ENCODE measurements at places on chromosomes 3 and 15.

GRCh38 chr3:40615918-40616819 lies 91.4 kb downstream of the ZNF621 start:
- DNase-seq = no peak

- peak; percentile 79 for DNase-seq
These were observed 17.8 kb upstream of the ERICH6 start for GRCh38 chr3:150721285-150722130.

DNA sequence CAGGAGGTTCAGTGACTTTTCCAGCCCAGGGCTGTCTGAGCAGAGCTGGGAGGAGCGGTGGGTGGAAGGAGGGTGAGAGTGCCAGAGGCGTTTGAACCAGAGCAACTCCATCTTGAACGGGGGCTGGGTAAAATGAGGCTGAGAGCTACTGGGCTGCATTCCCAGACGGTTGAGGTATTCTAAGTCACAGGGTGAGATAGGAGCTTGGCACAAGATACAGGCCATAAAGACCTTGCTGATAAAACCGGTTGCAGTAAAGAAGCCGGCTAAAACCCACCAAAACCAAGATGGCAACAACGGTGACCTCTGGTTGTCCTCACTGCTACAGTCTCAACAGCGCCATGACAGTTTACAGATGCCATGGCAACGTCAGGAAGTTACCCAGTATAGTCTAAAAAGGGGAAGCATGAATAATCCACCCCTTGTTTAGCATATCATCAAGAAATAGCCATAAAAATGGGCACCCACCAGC lies 60.2 kb downstream of the ABTB1 start:
- no peak for DNase-seq

DNA sequence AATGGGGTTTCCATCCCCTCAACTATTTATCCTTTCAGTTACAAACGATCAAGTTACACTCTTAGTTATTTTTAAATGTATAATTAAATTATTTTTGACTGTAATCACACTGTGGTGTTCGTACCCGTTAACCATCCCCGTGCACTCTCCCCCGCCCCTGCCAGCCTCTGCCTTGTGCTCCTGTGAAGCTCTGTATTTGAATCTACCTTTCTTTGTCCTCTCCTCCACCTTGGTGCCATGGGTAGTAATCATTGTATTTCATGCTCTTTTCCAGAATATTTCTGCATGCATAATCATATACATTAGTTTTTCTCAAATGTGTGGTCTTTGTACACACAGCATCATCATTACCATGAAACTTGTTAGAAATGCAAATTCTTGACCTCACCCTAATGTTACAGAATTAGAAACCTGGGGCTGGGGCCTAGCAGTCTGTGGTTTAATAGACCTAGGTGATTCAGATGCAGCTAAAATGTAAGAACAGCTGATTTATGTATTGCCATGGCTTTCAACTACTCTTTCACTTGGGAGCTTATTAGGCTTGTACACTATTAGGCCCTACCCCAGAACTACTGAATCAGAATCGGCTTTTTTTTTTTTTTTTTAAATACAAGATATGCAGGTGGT lies 91.5 kb downstream of the STT3B start:
- no peak for DNase-seq

DNA sequence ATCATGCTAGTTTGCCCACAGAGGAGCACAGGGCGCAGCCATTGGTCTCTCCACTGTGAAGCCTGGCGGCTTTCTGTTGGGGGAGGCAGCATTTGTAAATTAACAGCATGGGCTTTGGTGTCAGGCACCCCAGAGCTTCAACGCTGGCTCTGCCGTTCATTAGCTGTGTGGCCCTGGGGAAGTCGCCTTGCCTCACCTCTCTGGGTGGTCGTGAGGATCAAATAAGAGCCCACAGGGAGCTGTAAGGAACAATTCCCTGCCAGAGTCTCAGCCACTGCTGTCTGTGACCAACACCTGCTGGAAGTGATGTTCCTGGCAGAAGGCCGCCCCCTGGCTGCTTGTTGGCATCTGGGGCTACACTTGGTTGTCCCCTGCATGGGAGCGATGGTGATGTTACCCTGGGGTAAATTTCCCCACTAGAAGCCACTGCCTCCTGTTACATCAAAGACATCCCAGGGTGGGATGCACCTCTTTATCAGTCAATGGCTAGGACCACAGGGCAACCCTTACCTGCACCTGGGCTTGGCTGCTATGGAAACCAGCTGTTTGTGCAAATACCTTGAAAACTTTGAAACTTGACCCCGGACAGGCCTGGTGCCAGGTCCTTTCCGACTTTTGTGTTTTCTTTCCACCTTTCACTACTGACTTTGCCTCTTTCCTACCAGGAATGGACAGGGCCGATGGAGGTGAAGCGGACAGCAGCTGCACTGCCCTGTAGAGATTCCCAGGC lies 36.9 kb downstream of the DNASE1L3 start:
- peak; percentile 30 for DNase-seq

DNA sequence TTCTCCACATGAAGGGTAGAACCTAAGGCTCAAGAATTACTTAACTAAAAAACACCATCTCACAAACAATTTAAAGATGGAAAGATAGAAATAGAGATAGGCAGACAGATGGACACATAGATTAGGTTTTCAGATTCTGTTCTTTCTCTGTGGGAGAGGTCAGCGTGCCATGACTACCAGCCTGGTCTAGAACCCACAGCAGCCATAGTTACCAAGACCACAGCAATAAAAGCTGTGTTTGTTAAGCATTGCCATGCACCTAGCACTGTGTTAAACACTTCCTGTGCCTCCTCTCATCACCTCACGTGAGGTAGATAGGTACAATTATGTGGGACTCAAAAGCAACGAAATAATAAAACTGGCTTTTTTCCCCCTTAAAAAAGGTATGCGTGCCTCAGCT lies 83.1 kb upstream of the TSEN2 start:
- DNase-seq = no peak

GRCh38 chr15:90906181-90906849 lies 3.2 kb downstream of the MAN2A2 start:
- no peak for DNase-seq

DNA sequence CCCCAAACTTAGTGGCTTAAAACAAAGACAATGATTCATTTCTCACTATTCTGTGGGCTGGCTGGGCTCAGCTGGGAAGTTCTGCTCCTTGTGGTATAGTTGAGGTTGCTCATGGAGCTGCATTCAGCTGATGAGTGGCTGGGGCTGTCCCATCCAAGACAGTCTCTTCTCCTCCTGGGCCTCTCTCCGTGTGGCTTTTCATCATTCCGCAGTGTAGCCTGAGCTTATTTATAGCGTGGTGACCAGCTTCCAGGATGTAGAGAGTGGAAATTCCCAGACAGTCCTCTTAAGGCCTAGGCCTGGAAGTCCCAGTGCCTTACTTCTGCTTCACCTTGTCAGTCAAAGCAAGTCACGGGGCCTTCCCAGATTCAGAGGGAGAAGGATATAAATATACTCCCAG lies 136.7 kb upstream of the DAZL start:
- peak; percentile 20 for DNase-seq

GRCh38 chr3:123112232-123112631 lies 45.4 kb downstream of the PDIA5 start:
- no peak for DNase-seq

- DNase-seq = no peak
These were observed 66.2 kb downstream of the SCN11A start for GRCh38 chr3:38985581-38985980.

DNA sequence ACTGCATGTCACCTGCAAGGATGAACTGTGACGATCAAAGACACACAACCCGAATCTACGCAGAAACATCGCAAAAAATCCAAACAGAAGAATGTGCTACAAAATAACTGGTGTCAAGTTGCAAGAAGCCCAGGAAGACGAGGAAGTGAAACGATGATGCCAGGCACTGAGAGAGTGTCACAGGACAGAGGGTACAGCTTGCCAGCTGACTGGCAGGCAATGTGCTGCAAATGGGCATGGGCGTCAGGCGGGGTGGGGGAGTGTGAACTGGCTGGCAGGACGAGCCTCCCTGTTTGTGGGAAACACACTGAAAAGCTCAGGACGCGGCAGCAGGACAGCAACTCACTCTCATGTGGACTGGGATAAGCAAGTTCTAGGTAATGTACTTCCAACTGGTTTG lies 28.9 kb upstream of the OCA2 start:
- DNase-seq = no peak

DNA sequence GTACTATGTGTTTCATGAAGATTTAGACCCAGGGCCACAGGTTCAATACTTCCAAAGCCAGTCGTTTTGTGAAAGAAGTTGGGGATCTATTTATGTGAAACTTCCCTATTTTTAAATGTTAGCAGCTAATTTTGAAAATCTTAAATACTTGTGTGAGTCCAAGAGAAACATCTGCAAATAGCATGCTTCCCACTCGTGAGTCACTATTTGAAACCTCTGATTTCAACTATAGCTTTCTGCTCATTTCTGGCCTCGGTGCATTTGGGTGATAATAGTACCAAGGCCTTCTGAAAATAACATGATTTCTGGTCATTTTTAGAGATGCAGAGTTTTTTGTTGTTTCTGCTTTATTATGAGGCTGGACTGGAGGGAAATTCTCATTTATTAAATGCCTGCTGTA lies 110.0 kb downstream of the OPA1 start:
- peak; percentile 6 for DNase-seq

- peak; percentile 33 for DNase-seq
These were observed 183.6 kb downstream of the PEX5L start for GRCh38 chr3:179853176-179853575.

- no peak for DNase-seq
These were observed 399.3 kb upstream of the RGMA start for GRCh38 chr15:93488296-93488713.

GRCh38 chr3:104190681-104191080 lies 1176.0 kb upstream of the ALCAM start:
- DNase-seq = no peak

- no peak for DNase-seq
These were observed 681 bp upstream of the IL17RE start for GRCh38 chr3:9901967-9902366.

GRCh38 chr3:46135475-46135874 lies 72.6 kb downstream of the CCR1 start:
- DNase-seq = no peak

- DNase-seq = no peak
These were observed 66.7 kb downstream of the LARS2 start for GRCh38 chr3:45455040-45455439.

DNA sequence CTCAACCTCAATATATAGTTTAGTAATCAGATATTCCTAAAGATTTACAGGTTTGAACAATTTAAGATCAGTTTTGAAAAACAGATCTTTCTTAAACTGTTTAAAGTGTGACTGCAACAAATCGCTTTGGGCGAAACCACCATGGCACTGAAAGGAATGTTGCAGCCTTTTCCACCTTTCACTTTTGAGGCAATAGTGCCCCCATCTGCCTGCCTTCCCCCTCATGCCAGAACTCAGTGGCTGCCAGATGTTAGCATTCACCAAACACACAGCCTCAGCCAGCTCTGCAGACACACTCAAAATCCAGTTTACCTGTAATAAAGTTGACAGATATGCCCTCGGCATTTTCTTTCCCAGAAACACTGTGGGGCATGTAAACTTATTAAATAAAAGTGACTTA lies 3.3 kb downstream of the LYSMD4 start:
- peak; percentile 68 for DNase-seq

- no peak for DNase-seq
These were observed 20.4 kb downstream of the SPTSSB start for GRCh38 chr3:161350916-161351315.

DNA sequence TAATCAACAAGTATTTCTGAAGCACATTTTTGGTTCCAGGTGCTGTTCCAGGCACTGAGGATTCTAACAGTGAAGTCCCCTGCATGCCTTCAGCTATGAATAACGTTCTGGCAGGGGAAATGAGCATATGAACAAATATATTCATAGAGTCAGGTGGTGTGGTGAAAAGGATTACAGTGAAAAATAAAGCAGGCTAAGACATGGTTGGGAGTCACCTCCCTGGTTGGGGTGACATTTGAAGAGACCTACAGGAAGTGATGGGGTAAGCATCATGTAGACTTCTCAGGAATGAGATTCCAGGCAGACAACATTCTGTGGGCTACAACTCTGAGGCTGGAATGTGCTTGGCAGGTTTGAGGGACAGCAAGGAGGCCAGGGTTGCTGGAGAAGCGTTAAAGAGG lies 15.0 kb downstream of the FRMD4B start:
- no peak for DNase-seq

GRCh38 chr15:55694652-55695150 lies 48.3 kb downstream of the PRTG start:
- DNase-seq = no peak

GRCh38 chr3:42210726-42211125 lies 55.3 kb downstream of the CCK start:
- DNase-seq = no peak

DNA sequence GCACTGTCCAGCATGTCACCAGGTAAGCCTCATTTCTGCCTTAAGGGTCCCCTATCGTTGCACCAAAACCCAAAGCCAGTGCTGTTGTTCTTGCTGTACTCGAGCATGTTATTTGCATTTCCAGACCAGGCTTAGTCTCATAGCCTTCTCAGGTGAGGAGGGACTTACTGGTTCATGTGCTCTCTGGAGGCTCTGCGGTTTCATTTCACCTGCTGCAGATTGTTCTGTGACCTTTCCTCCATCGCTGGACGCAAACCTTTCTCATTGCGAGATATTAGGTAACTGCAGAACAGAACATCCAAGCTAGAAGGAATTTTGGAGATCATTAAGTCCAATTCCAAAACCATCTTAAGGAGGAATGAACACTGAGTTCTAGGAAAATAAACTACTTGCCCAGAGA lies 187.3 kb upstream of the BCL6 start:
- DNase-seq = no peak

GRCh38 chr15:71825021-71825730 lies 14.8 kb downstream of the NR2E3 start:
- DNase-seq = no peak

GRCh38 chr3:196640297-196641018 lies 964 bp downstream of the NRROS start:
- no peak for DNase-seq

DNA sequence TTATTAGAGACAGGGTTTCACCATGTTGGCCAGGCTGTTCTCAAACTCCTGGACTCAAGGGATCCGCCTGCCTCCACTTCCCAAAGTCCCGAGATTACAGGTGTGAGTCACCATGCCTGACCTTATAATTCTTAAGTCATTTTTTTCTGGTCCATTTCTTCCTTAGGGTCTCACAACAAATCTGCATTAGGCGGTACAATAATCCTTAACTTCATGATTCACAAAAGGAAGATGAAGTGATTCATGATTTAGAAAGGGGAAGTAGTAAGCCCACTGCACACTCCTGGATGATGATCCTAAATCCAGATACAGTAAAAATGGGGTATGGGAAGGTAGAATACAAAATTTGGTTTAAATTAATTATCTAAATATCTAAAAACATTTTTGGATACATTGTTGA lies 45.0 kb upstream of the TKT start:
- DNase-seq = no peak

DNA sequence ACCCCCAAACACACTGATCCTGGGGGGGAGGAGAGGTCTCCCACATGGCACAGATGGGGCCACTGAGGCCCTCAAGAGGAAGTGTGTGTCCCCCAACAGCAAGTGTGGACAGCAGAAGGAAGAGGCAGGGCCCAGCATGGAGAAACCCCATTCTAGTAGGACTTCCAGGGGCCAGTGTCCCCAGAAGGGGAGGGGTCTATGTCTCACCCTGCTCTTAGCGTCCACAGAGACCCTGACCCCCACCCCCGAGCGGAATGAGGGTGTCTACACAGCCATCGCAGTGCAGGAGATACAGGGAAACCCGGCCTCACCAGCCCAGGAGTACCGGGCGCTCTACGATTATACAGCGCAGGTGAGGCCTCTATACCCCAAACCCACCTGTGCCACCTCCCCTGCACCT lies 35.3 kb downstream of the TSPAN3 start:
- no peak for DNase-seq

GRCh38 chr3:150216866-150217600 lies 191.1 kb upstream of the TSC22D2 start:
- no peak for DNase-seq
